ENCODE measurements at places on chromosomes 7 and 10. TPM values are rescaled to one million over a fixed set of nuclear protein-coding genes. Genes with fewer than 3 reads are reported as not detected.

Gene NME8
- not detected for total RNA-seq

Gene NACAD
- 9.0 TPM for total RNA-seq

Gene PLAC9
- total RNA-seq: 25.5 TPM

Gene NAT16
- total RNA-seq: not detected

Gene KLF14
- not detected for total RNA-seq

Gene LRMDA
- total RNA-seq: 19.1 TPM

Gene SLC16A9
- 1.5 TPM for total RNA-seq

Gene NUDT13
- total RNA-seq: 0.90 TPM

Gene OPALIN
- not detected for total RNA-seq

Gene OR13A1
- total RNA-seq: not detected

Gene WEE2
- total RNA-seq: not detected

Gene UCN3
- not detected for total RNA-seq

Gene NUTM2B
- total RNA-seq: 1.2 TPM

Gene SKIDA1
- 2.1 TPM for total RNA-seq

Gene NPSR1
- total RNA-seq: not detected

Gene PLCE1
- 28.1 TPM for total RNA-seq

Gene IL6
- total RNA-seq: 3.6 TPM

Gene OR2A12
- total RNA-seq: not detected

Gene CALML3
- total RNA-seq: not detected

Gene SLIT1
- total RNA-seq: not detected

Gene DGKI
- 5.9 TPM for total RNA-seq

Gene COL13A1
- total RNA-seq: 5.7 TPM

GRCh38 chr7:43444711-43445578, 138.0 kb upstream of the STK17A start:
- DNase-seq: no peak

DNA sequence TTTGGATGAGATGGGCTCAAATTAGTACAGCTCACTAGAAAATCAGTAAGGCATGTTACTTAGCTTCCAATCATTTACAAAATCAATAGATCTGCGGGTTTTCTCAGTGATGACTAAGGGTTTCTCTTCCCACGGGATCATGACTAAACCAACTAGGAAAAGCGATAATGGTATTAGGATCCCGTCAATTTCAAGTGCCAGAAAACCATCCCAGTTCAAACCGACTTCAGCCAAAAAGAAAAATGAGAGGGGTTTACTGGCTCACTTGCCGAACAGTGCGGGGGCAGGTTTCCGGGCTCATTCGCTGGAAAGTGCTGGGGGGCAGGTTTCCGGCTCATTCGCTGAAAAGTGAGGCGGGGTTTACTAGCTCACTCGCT, 62.1 kb upstream of the LYZL2 start:
- DNase-seq: no peak

DNA sequence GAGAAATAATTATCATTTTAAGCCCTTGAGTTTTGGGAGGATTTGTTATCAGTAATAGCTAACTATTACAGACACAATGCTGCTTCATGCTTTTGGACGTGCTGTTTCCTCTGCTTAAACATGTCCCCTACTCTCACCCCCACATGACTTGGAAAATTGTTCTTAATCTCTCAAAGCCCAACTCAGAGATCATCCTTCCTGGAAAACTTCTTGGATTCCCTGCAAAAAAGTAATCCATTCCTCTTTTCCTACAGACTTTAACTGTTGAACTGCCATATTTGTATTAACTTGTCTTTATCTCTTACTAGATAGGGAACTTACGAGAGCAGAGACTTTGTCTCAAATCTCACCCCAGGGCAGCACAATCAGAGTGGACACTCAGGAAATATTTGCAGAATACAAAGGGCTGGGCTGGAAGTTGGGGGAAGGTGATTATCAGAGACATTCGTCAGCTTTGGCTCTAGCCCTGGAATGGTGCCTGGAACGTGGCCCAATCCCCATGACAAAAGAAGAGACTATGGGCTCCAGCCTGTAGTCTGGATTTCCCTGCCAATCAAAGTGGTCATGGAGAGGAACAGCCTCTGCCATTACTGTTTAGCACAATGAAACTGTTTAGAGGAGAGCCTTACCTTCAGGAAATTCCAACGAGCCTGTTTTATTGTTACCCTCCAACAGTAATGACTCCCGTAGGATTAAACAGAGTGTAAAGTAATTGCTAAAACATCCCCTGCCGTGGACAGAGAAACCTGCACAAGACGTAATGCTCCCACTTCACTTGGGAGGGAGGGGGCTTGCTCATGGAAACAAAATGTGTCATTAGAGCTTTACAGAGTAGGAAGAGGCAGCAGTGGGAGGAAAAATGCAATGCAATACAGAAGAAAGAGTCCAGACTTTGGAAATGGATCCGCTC, 140.4 kb upstream of the AUTS2 start:
- DNase-seq: peak; percentile 74

- peak; percentile 85 for DNase-seq
Measured at GRCh38 chr7:94301024-94301586, 93.6 kb upstream of the COL1A2 start.

GRCh38 chr7:101935521-101936141, 118.2 kb downstream of the CUX1 start:
- DNase-seq: peak; percentile 83

DNA sequence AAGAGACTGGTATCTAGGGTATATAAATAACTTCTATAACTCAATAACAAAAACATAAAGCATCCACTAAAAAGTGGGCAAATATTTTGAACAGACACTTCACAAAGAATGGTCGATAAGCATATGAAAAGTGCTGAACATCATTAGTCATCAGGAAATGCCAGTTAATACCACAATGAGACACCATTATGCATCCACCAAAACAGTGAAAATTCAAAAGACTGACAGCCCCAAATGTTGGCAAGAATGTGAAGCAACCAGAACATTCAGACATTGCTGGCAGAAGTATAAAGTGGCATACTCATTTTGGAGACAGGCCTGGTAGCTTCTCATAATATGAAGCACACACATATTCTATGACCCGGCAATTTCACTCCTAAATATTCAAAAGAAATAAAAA, 26.5 kb upstream of the GSAP start:
- DNase-seq: no peak

DNA sequence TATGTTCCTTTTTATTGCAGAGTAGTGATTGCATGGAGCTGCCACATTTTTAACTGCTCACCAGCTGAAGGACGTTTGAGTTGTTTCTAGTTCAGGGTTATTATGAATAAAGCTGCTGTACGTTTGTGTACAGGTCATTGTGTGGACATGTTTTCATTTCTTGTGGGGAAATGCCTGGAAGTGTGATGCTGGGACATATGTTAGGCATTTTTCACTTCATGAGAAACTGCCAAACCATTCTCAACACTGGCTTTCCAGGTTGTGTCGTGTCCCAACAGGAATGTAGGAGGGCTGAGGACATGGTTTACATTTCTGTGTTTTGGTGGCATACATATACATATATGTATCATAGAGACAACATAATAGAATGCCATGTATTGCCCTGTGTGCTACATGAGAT, 73.0 kb downstream of the NEURL1 start:
- DNase-seq: no peak

GRCh38 chr10:63388421-63389031, 77.3 kb downstream of the JMJD1C start:
- DNase-seq: no peak

- no peak for DNase-seq
Measured at GRCh38 chr10:65110009-65110408, 1588.8 kb downstream of the REEP3 start.

- peak; percentile 57 for DNase-seq
Measured at GRCh38 chr7:44308596-44309270, 16.7 kb downstream of the CAMK2B start.

GRCh38 chr7:37176079-37176478, 272.6 kb downstream of the ELMO1 start:
- DNase-seq: no peak

GRCh38 chr7:22712999-22713398, 14.0 kb upstream of the IL6 start:
- DNase-seq: no peak

DNA sequence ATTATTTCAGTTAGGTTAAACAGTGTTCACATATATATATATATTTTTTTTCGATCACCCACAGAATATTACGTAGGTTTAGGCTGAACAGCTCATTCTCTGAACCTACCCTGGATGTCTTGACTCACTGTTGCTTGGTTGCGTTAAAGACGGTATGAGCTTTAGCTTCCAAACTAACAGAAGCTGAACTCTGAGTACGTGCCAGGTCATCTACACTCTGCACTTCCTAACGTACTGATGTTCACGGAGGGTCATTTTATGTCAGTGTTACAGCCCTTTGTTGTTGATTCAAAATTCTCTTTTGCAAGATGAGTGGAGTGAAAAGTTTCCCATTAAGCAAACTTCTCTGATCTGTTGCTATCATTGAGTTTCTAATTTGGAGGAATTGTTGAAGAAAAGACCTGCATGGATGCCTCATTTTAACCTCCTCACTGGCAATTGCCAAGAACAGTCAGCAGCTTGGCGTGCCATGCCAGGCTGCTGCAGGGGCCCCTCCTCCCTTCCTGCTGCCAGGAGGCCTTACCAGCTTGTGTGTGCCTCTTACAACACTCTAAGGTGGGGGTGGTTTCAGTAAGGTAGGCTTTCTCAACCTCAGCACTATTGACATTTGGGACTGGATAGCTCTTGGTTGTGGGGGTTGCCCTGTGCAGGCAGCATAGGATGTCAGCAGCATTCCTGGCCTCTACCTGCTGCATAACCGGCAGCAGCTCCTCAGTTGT, 44.3 kb downstream of the INSYN2A start:
- no peak for DNase-seq

GRCh38 chr10:126972635-126973414, 67.6 kb downstream of the DOCK1 start:
- DNase-seq: no peak

DNA sequence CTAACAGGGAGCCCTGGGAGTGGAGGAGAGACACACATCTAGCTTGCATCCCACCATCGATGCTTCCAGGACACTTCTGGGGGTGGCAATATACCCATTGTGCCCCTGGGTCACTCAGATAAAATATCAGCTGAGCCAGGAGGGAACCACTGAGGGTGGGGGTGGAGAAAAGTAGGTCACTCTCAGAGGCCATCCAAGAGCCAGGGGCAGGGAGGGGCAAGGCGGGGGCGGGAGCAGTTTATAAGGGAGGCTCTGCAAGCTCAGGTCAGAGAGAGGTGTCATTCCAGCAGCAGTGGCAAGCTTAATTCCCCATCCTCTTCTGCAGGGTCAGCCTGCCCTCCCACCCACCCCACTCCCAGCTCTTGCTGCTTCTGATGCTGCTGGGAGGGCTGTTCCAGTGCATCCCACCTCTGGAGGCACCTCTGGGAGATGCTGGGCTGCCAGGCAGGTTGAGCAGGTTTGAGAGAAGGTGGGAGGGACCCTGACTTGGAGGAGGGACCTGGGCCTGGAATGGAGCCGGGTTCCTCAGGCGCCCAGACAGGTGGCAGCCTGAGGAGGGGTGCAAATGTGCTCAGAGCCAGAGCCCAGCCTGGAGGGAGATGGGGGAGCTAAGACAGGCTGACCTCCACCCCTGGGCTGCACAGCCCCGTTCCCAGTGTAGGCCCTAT, 20.1 kb upstream of the TLX1 start:
- no peak for DNase-seq

GRCh38 chr7:5394264-5395105, 29.1 kb downstream of the TNRC18 start:
- no peak for DNase-seq

GRCh38 chr10:6349846-6350535, 147.3 kb downstream of the PFKFB3 start:
- no peak for DNase-seq

- DNase-seq: no peak
Measured at GRCh38 chr10:88113232-88113631, 249.8 kb downstream of the PTEN start.

DNA sequence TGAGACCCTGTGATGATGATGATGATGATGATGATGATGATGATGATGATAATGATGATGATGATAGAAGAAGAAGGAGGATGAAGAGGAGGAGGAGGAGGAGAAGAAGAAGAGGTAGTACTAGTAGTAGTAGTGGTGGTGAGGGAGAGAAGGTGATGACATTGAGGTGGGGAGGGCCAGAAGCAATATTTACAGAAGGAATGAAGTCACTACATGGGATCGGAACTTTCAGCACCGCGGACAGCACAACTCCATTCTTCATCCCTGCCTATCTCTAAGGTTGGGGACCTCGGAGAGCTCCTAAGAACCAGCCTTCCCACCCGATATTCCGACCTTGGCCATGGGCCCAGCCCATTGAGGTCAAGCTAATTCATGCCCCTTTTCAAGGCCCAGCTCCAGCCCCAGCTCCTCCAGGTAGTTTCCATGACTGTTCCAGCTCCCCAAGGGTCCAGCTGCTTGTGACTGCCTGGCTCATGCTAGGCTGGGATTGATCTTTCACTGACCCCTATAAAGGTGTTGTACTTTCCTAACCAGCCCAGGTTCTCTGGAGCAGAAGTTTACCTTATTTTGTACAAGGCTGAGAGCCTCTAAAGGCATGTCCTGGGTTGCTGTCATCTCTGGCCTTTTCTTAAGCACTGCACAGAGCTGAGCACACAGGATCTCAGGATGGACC, 10.3 kb downstream of the CRHR2 start:
- no peak for DNase-seq

GRCh38 chr10:110992006-110992800, 72.8 kb downstream of the SHOC2 start:
- no peak for DNase-seq

GRCh38 chr10:48456808-48457761, 147.8 kb downstream of the ARHGAP22 start:
- DNase-seq: no peak

GRCh38 chr10:18140149-18140956, at the start of gene CACNB2:
TSS of gene CACNB2 (plus strand) at chr10:18140424.
- DNase-seq: no peak

- DNase-seq: no peak
Measured at GRCh38 chr10:72692994-72693781, 1.2 kb downstream of the MCU start.

GRCh38 chr7:84492098-84493034, 297.8 kb upstream of the SEMA3A start:
- DNase-seq: no peak

GRCh38 chr7:103772171-103772773, 217.2 kb downstream of the RELN start:
- DNase-seq: no peak

- DNase-seq: no peak
Measured at GRCh38 chr7:81408728-81409127, 361.1 kb downstream of the HGF start.

DNA sequence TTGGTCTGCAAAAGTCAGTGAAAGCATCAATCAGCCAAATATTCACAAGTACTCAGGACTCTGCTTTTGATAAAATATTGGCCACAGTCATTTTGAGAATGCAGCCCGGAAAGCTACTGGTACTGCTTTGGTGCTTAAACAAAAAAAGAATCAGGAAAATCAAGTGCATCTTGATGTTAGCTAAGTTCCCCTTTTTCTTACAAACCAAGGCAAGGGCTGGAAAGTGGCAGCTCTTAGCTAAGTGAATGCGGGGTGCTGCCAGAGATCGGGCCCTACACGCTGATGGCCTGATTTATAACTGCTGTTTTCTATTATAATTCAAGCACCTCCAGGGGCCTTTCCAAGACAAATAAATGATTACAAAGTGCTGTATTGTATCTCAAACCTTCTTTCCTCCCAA, 136.8 kb upstream of the MGMT start:
- DNase-seq: no peak

- DNase-seq: peak; percentile 80
Measured at GRCh38 chr10:63699785-63700613, 178.8 kb downstream of the REEP3 start.

Measured in right atrium auricular region (tissue), 2 donors.